Right renal cortex interstitium (tissue), 3 donors: ENCODE measurements at places on chromosomes 11 and 22.

- DNase-seq = no peak
These were observed 53.8 kb downstream of the PAX6 start for GRCh38 chr11:31757260-31757835.

DNA sequence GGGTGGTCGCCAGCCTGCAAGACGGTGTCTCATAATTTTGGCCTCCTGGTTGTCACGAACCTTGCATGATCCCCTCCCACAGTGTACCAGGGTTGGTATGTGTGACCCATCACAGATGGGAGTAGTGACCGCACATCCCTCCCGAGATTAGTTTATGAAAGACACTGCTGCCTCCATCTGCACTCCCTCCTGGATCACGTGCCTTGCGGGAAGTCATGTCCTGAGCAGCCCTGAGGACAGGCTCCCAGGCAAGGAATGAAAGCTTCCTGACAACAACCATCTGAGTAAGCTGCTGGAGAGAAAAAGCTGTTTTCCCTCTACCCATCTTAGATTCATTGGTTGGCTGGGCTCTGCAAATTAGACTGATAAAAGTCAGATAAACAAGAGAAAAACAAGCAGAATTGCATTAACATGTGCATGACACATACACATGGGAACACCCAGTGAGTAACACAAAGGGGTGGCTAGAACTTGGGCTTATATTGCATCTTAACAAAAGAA lies 14.4 kb upstream of the PAMR1 start:
- no peak for DNase-seq

DNA sequence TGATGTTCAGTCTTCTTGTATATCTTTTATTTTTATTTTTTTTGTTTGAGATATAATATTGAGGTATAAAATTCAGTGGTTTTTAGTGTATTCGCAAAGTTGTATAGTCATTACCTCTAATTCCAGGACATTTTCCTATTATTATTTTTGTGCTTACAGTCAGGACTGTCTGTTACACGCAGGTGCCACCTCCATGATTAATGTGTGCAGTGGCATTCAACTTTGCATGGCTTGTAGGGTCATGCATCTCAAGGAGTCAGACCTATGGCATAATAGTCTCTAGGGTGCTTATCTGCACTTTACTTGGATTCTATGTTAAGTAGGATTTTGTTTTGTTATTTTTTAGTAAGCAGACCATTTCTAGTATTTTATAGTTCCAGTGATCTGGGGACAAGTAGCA lies 1.0 kb downstream of the CTR9 start:
- no peak for DNase-seq

DNA sequence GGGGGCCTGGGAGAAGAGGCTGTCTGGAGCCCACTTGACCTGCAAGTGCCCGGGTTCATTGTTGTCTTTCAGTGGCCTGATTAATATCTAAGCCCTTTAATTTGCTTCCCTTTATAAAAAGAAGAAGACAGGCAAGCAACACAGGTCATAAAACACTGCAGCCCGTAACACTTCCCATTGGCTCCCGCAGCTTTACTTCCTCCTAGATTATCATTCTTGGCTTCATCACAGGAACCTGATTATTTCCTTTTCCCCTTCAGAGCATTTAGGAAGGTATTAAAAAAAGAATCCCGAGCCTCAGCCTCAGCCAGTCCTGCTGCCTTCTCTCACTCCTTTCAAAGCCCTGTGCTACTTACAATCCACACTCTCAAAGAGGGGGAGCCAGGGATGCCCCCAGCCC lies 183.2 kb downstream of the GRIK4 start:
- no peak for DNase-seq

- no peak for DNase-seq
These were observed 34.1 kb downstream of the OTOG start for GRCh38 chr11:17581036-17581731.

GRCh38 chr11:112922606-112923005 lies 38.6 kb upstream of the NCAM1 start:
- no peak for DNase-seq

GRCh38 chr11:74683279-74683871 lies 47.9 kb downstream of the CHRDL2 start:
- no peak for DNase-seq

DNA sequence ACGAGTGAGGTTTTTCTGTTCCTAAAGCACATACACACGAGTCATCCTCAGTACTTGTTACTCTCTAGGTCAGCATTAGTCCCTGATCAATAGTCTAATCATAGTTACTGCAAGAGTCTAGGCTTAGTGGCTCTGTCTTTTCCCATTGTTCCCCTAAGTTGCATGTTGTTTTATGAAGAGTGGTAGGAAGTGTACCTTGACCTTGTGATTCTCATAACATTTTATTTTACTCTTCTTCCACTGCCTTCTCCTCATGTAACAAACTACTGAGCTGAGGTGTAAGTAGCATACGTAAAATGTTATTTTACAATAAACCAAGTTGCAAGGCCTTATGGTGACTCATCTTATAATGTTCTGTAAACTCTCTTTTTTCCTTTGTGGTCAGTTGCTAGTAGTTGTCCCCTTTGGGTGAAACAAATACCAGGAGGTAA lies 15.0 kb downstream of the METTL15 start:
- no peak for DNase-seq

DNA sequence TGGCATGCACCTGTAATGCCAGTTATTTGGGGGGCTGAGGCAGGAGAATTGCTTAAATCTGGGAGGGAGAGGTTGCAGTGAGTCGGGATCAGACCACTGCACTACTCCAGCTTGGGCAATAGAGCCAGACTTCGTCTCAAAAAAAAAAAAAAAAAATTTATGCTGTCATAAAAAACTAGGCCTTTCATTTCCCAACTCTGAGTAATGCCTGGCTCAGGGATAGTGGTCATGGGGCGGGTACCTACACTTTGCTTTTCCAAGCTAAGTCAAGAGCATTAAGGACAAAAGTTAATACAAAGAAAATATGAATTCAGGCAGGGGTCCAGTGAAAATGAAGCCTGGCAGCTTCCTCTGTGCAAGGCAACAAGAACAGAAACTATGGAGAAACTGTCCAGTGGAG lies 16.3 kb downstream of the CPSF7 start:
- no peak for DNase-seq
